ENCODE measurements at places on chromosomes 1 and 21. TPM values are rescaled to one million over a fixed set of nuclear protein-coding genes. Genes with fewer than 3 reads are reported as not detected.

Gene KCNE2
- total RNA-seq, result not detected

GRCh38 chr1:193448682-193449461 is 262.5 kb upstream of the B3GALT2 start:
- DNase-seq, result no peak

GRCh38 chr1:175521249-175522040 is 221.9 kb downstream of the TNR start:
- no peak for DNase-seq

- no peak for DNase-seq
These were observed 39.3 kb upstream of the LGALS8 start for GRCh38 chr1:236484310-236484971.

- DNase-seq, result no peak
These were observed 1.0 kb downstream of the CDKN2C start for GRCh38 chr1:50970931-50971582.
